ENCODE measurements at places on chromosomes 3 and 15. TPM values are rescaled to one million over a fixed set of nuclear protein-coding genes. Genes with fewer than 3 reads are reported as not detected.

Gene ZNF385D
- 2.2 TPM for polyA plus RNA-seq

GRCh38 chr15:60859996-60860494 is 369.1 kb downstream of the RORA start:
- DNase-seq = peak; percentile 19

GRCh38 chr3:23663661-23664186 is 142.0 kb upstream of the UBE2E1 start:
- DNase-seq = no peak

DNA sequence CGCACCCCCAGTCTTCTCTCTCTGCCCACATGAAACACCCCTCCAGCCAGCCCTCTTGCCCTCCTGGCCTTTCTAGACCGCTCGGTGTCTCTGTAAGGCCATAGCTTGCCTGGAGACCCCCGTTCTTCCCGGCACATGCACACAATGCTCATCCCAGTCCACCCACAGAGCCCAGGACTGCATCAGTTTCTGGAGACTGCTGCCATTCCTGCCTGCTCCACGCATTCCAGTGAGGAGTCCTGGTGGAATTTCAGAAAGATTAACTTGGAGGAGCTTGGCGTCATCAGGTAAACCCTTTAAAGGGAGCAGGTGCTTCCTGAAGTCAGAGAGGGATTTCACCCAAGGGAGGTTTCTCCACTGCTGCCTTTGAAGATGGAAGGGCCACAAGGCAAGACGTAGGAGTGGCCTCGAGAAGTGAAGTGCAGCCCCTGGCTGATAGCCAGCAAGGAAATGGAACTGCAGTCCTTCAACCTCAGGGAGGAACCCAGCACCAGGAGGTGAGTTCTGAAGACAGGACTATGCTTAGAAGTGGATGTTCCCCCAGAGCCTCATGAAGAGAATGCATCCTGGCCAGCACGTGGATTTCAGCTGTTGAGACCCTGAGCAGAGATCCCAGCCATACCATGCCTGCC is 19.2 kb downstream of the SLC41A3 start:
- no peak for DNase-seq

DNA sequence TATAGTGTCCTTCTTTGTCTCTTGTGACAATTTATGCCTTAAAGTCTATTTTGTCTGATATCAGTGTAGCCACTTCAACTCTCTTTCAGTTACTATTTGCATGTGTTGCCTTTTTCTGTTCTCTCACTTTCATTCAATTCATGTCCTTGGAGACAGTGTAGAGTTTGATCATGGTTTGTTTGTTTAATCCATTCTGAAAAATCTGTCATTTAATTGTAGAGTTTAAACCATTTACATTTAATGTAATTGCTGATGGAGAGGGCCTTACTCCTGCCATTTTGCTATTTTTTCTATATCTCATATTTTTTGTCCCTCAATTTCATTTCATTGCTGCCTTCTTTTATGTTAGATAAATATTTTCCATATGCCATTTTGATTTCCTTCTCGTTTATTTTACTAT is 42.3 kb downstream of the LSM3 start:
- no peak for DNase-seq

Gene ZPLD1
- polyA plus RNA-seq = 0.05 TPM

DNA sequence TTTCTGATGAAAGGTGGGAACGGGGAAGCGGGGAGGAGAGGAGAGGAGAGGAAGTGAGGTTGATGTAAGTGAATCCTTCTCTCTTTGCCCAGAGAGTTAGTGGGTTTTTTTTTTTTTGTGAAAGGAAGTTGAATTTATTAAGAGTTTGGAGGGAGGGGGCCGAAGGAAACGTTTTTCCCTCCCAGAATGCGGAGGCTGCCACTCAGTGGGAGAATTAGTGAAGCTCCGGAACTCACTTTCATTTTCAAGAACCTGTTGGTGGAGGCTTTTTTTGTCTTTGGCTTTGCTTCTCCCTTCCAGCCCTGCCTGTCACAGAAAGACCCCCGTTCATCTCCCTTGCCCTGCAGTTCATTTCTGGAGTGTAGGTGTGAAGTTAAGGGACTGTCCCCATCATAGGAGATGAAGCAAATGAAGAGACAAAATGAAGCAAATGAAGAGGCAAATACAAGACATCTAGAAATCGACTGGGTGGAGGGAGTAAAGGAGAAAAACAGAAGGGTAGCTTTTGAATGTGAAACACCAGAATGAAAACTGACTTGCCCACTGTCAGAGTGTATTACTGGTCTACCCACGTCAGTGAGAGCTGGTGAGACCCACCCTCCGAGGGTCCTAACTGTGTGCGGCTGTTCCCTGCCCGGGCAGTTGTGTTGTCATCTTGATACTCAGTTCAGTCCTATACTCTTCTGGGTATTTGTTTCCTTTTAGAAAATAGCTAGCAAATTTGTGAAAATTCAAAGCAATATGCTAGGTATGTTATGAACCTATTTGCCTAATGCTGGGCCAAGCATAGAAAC is 91.5 kb downstream of the ITPR1 start:
- DNase-seq = no peak

Gene MOBP
- polyA plus RNA-seq = not detected

Gene RASGRF1
- polyA plus RNA-seq = 0.07 TPM

Gene IL17RB
- polyA plus RNA-seq = 0.36 TPM

Gene PLAAT1
- polyA plus RNA-seq = 0.43 TPM

Gene LMOD3
- polyA plus RNA-seq = not detected

Gene TF
- polyA plus RNA-seq = 0.15 TPM

- DNase-seq = no peak
Measured at GRCh38 chr3:63964681-63965485, 52.7 kb upstream of the SCAANT1 start.

DNA sequence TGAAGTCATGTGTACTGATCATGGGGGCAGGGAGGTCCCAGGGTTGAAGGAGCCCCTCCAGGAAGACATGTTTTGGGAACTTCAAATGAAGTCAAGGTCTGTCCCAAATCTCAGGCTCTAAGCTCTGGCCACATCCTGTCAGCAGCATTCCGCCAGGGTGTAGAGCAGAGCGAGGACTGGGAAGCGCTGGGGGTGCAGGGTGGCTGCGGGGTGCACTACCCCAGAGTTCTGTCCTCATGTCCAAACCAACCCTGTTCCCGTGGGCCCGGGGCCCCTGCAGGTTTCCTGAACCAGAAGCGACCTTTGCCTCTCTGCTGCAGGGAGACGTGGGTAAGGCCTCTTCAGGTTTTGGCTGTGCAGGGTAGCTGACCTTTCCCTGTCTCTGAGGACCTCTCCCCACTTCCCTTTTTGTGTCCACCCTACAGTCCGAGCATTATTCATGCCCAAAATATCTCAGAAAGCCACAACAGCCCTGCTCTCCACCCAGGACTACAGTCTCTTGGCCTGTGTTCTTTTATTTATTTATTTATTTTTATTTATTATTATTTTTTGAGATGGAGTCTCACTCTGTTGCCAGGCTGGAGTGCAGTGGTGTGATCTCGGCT is 26.6 kb upstream of the FLNB start:
- no peak for DNase-seq

- DNase-seq = no peak
Measured at GRCh38 chr3:100404250-100404548, 2.9 kb downstream of the LNP1 start.

DNA sequence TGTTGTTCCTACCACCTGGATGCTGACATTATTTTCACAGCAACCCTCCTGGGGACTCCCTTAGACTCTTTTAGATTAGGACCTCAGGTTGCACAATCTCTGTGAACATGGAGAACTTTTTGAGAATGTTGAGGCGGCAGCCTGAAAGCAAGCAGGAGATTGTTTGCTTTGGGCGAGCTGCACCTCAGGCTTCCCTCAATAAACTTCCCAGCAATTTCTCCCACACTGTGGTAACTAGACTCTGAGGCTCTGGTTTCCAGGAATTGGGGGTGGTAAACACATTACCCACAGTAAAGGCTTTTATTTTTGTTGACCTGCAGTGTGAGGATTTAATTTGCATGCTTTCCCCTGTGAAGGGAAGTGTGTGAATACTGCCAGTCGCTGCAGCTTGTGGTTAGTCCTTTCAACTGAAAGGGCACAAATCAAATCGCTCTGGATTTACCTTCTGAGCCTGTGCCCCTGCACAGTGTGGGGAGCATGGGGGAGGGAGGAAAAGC is 35.2 kb upstream of the SIAH2 start:
- DNase-seq = no peak

- peak; percentile 99 for DNase-seq
Measured at GRCh38 chr15:39404767-39405181, 176.1 kb upstream of the THBS1 start.

DNA sequence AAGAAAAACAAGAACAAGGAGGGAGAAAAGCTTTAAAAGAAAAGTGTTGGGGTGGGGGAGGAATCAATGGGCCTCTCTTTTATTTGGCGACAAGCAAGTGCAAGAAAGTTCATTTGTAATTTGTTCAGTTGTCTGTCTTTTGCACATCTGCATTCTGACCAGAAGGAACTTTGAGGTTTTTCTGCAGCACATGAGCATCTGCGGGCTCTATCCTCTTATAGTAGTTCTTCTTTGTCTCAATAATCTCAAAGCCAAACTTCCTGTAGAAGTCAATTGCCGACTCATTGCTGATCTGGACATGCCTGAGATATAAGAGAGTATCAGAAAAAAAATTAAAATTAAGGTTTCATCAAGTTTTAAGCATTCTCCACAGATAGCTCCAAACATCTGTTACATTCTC is 24.4 kb downstream of the NAA50 start:
- DNase-seq = no peak

Gene DPPA2
- polyA plus RNA-seq = not detected

- no peak for DNase-seq
Measured at GRCh38 chr3:111218615-111219014, 147.0 kb downstream of the NECTIN3 start.

Gene CYFIP1
- polyA plus RNA-seq = 93.4 TPM

DNA sequence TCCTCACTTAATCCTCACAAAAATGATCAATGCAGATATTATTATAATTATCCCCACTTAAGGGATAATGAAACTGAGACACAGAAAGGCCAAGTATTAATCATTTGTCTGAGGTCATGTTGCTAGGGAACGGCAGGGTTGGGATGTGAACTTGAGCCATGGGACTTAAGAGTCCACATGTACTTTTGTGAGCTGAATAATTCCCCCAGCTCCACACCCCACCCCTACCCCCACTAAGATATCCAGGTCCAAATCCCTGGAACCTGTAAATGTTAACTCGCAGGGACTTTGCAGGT is 290.5 kb upstream of the GADL1 start:
- DNase-seq = no peak

Gene GP9
- not detected for polyA plus RNA-seq

Gene FGF7
- 30.4 TPM for polyA plus RNA-seq

Data from BJ (cell line).